GM19239 (cell line): ENCODE measurements at places on chromosomes 5 and 9.

DNA sequence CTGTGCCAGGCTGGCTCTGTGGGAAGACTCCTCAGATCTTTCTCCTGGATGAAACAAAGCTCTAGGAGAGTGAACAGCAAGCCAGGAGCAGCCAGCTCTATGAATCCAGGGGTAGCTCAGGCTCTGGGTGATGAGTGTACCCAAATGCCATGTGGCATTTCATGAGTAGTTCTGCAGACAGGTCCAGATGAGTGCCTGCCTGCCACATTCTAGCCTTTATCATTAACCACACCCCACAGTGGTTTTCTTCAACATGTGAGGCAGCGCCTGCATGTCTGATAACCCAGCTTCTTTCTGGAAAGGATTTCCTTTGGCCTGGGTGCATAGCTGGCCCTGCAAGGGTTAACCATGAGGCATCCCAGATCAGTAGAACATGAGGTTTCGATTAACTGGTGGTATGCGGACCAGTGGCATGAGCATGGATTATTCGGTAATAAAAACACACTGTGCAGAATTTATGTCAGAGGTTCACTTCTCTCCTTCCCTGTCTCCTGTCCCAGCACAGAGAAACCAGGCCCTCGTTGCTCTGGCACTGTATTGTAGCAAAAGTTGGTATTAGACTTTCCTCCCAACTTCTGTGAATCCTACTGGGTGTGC is 381.9 kb upstream of the ZNF462 start:
- DNase-seq = no peak

- no peak for DNase-seq
Observed at GRCh38 chr9:129403779-129404620, 216.9 kb downstream of the C9orf50 start.

GRCh38 chr5:141349917-141350619 is at the start of gene PCDHGB1:
PCDHGB1 (plus strand) TSS chr5:141350099; CDS start chr5:141350261, 162 bp downstream.
- DNase-seq = no peak

DNA sequence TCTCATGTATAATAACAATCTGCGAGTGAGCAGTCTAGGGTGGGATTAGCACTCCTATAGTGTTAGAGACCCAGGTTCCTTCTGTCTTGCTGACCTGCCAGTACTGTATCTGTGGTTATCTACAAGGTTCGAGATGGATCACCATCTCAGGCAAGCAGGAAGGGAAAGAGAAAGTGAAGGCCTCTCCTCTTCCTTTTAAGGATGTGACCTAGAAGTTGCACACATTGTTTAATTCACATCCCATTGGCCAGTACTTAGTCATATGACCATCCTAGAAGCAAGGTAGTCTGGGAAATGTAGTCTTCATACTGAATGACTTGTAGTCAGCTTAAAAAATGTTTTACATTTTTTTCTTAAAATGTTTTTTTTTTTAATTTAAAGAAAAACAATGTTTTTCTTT is 168.6 kb downstream of the CARTPT start:
- DNase-seq = peak; percentile 62

DNA sequence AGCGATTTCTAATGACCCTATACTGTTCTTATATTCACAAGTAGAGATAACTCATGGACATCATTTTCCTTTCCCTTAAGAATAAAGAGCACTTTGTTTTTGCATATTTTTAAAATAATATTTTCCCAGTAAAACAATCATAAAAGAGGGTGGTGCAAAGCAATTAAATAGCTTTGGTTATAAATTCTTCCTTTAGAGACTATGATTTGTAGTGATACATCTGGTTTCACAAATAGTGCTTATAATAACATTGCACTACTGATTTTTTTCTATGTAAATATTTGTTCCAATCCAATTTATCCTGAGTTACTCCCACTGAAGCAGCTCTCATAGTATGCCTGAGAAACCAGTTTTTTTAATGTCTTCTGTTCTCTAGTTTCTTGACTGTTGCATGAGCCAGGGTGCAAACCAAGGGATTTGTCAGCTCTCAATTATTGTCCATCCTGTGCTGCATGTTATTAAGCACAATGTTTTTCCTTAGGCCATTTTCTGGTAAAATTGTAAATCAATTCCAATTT is 74.7 kb downstream of the LURAP1L start:
- DNase-seq = no peak

DNA sequence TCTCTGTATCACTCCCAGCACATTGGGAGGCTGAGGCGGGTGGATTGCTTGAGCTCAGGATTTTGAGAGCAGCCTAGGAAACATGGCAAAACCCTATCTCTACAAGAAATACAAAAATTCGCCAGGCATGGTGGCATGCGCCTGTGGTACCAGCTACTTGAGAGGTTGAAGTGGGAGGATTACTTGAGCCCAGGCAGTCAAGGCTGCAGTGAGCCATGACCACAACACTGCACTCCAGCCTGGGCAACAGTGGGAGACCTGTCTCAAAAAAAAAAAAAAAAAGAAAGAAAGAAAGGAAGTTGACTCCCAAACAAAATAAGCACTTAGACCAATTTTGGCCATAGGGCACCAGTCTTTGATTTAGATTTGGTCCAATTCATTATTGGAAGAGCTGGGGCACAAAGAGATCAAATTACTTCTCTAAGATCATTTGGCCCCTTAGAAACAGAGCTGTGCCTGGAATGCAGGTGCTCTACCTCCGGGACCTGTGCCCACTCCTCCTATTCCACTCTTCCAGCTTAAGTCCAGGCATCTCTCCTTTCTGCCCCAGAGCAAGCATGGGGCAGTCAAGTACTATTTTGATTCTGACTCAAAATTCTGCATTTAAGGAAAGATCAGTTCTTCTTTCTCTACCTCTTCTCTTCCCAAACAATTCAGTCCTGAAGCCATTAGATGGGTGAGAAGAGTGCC is 59.0 kb downstream of the ALDH7A1 start:
- no peak for DNase-seq

DNA sequence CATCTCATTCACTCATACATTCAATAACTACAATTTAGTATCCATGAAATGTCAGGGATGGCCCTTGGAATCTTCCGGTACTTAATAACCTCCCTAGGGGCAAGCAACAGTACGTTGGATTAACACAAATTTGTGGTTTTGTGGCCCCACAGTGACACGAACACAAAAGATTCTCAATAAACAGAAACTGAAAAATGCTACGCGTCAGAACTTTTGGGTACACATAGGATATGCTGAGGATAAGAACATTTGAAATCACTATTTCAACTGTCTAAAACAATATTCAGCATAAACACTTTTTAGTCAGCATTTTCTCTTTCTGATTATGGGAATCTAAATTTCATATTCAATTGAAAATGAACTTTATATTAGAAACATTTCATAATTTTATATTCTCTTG is 107.0 kb upstream of the GPR151 start:
- DNase-seq = no peak

- no peak for DNase-seq
Observed at GRCh38 chr5:124071039-124071438, 559.1 kb downstream of the CSNK1G3 start.

- no peak for DNase-seq
Observed at GRCh38 chr5:140239461-140239860, 63.4 kb downstream of the PFDN1 start.

GRCh38 chr5:165334201-165334600 is 1828.8 kb downstream of the MAT2B start:
- no peak for DNase-seq

GRCh38 chr5:1805326-1805725 is 4.1 kb downstream of the NDUFS6 start:
- DNase-seq = no peak

DNA sequence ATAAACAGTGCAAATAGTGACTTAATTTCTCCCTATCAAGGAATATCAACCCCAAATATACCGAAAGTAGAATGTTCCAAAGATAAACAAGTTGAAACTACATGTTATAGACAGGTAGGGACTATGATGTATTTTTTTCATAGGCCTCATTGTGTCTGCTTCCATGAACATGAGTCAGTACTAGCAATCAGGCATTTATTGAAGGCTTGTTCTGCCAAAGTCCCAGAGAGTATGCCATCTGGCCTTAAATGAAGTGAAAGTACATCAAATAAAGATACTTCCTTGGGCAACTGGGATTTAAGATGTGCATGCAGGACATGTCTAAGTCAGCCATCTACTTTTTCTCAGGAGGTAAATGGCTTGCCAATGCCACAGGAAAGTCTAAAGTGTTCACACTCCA is 6.5 kb downstream of the GHR start:
- no peak for DNase-seq

GRCh38 chr5:88556406-88556805 is 287.8 kb upstream of the TMEM161B start:
- DNase-seq = no peak

DNA sequence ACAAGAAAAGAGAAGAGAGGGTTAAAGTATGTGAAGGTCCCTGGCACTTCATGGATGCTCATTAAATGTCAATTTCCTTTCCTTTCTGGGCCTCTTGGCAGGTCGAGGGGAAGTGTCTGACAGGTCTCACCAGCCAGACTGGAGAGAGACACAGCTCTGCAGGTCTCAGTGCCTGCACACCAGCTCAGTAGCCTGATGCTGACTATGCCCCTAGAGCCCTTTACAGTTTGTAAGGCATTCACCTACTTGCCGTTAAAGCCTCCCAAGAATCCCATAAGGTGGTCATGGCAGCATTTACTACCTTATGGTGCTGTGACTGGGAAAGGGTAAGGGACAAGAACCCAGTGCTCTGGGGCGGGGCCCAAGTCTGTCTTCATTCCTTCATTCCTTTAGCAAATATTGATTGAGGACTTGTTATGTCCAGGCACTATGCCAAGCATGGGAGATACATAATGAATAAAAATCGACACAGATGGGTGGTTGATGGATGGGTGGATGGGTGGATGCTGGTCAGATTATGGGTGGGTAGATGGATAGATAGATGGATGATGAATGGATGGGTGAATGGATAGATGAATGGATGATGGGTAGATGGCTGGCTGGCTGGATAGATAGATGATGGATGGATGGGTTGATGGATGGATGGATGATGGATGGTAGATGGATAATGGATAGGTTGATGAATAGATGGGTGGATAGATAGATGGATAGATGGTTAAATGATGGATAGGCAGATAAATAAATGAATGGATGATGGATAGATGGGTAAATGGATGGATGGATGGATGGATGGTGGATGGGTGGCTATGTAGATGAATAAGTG is 21.3 kb upstream of the KIF12 start:
- DNase-seq = no peak

DNA sequence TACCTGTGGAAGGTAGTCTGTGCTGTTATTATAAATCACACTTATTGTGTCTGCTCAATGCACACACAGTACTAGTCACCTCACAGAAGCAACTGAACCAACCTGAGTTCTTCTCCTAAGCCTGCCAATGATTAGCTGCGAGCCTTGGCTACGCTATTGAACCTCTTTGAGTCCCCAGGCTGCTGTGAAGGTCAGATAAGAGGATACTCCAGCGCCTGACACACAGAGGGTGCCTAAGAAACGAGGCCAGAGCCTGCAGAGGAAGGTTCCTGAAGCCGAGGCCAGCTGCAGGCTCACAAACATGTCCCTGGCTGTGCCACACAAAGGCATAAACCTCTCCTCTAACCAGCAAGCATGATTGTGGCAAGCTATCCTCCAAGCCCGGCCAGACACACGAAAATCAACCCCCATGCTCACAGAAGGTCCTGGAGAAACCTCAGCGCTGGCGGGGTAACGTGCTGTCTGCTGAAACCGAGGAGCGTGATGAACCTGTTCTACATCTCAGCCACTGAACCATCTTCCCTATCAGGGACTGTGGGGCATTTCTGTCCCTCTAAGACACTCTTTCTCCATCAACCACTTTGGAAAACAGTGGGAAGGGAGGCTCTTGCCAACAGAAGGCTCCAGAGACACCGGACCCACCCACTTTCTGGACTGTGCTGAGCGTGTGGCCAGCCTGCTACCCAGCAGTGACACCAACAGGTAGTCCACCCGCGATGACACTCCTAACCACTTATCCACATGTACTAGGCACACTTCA is 53.2 kb upstream of the SLC25A51 start:
- no peak for DNase-seq

DNA sequence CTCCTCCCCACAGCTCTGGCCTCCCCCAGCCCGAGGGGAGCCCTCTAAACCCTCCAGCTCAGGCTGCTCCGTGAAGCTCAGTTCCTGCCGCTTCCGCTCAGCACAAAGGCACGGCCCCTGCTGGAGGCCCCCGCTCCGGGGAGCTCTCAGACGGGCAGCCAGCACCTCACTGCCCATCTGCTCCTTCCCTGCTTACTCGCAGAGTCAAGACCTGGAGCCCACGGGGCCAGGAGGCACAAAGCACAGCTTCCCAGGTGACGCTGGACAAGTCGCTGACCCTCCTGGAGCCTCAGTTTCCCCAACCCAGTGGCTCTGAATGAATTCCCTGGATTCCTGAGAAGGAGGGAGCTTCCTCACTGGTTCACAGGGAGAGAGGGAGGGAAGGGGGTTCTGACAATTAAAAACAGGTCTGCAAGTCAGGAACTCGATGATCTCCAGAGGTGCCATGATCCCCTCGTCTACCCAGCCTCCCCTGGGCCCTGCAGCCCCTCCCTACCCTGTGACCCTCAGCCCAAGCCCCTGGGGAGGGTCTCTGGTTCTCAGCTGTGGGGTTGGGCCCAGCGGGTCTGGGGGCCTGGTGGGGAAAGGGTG is 36.2 kb downstream of the VAV2 start:
- DNase-seq = peak; percentile 71

- no peak for DNase-seq
Observed at GRCh38 chr9:105413525-105413924, 34.3 kb upstream of the FSD1L start.

DNA sequence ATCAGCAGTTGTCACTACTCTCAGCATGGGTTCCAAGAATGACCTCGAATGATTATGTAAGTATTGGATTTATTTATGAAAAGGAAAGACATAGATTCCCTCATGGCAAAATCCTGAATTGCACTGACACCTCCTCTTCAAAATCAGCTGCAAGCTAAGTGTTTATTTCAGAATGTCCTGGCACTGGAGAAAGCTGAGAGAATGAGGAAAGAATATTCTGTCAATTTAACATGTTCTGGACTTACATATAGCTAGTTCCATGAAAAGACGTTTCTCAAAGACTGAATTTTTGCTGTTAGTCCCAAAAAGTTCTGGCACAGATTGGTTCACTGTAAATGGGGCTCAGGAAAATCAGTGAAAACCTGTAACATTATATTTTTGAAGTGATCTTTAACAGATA is 120.3 kb downstream of the NREP start:
- DNase-seq = no peak

DNA sequence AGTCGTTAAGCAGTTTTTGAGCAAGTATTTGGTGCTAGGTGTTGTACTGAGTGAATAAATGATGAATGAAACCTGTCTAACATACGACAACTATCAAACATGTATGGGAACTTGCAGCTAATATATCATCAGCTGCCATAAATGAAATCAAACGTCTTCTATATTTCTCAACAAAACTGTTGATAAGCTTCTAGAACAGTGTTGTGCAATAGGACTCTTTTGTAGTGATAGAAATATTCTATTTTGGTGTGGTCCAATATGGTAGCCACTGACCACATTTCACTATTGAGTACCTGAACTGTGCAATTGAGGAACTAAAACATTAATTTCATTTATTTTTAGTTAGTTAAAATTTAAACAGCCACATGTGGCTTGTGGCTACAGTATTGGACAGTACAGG is 16.3 kb upstream of the FYB1 start:
- no peak for DNase-seq

GRCh38 chr5:28914297-28914696 is 1875.9 kb upstream of the CDH9 start:
- no peak for DNase-seq

GRCh38 chr5:146041180-146041789 is 64.1 kb downstream of the PLAC8L1 start:
- DNase-seq = no peak

GRCh38 chr5:159874263-159874662 is 42.0 kb upstream of the ADRA1B start:
- DNase-seq = no peak

- DNase-seq = no peak
Observed at GRCh38 chr9:36358486-36358885, 41.6 kb downstream of the RNF38 start.
